ENCODE measurements at places on chromosomes 5 and 9. TPM values are rescaled to one million over a fixed set of nuclear protein-coding genes. Genes with fewer than 3 reads are reported as not detected.

GRCh38 chr5:161545344-161546094 is 1.0 kb downstream of the GABRB2 start:
- H3K36me3 ChIP-seq, result no peaks in the 10 kb centered on the region
- H3K27me3 ChIP-seq, result peaks cover 87% of the 10 kb centered on the region
- peaks cover 24% of the 10 kb centered on the region for H3K4me1 ChIP-seq
- no peak overlapping the region for H3K27ac ChIP-seq

DNA sequence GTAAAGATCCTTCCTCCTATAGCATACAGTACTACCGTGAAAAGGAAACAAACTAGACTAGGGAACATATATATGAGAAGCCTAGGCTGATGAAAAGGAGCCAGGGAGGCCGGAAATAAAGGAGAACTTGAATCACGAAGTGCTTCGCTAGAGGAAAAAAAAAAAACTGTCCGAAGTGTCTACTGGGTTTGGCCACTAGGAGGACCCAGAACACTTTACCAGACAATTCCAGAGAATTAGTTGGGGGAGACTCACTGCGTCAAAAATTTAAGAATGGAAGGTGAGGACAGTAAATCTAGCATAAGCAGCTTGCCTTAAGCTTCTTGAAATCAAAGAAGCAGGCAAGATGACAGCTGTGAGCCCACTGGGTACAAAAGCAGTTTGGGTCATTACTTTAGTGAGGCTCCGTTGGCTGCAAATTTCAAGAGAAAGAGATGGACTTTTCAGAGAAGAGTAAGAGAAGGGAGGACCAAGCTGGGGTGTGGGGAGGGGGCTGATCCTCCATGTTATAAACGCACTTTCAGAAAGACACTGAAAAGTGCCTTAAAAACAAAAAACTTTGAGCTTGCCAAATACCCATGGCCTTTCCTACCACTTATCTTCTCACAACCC is 47.4 kb downstream of the P4HA2 start:
- no peak for DNase-seq
- no peaks in the 10 kb centered on the region for H3K27me3 ChIP-seq
- no peaks in the 10 kb centered on the region for H3K36me3 ChIP-seq
- peak overlapping the region; percentile 85 for H3K27ac ChIP-seq
- H3K4me3 ChIP-seq, result no peak overlapping the region
- peaks cover 22% of the 10 kb centered on the region for H3K4me1 ChIP-seq

- DNase-seq, result no peak
- H3K4me1 ChIP-seq, result peaks cover 7% of the 10 kb centered on the region
- no peak overlapping the region for H3K4me3 ChIP-seq
- H3K36me3 ChIP-seq, result no peaks in the 10 kb centered on the region
- H3K27me3 ChIP-seq, result no peaks in the 10 kb centered on the region
Observed at GRCh38 chr5:103541114-103541513, 21.5 kb downstream of the NUDT12 start.

DNA sequence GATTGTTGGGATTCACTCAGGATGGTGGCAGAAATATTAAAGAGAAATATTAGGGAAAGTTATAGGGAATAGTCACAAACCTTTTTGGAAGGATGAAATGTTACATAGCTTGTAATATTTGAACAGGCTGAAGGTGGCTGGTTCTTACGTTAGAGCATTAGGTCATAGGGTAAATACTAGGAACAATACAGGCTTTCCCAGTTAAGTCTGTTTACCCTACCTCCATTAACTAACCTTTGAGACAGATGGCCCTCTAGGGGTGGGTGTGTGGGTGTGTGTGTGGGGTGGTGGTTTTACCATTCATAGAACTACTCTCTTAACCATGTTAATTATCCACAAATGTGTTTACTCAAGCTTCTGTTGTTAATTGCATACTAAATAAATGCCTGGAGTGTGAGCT is 94.3 kb upstream of the STK32A start:
- no peak overlapping the region for H3K27ac ChIP-seq
- peaks cover 21% of the 10 kb centered on the region for H3K36me3 ChIP-seq
- H3K27me3 ChIP-seq, result peaks cover 3% of the 10 kb centered on the region

Gene KIAA1958
- 46.7 TPM for total RNA-seq

DNA sequence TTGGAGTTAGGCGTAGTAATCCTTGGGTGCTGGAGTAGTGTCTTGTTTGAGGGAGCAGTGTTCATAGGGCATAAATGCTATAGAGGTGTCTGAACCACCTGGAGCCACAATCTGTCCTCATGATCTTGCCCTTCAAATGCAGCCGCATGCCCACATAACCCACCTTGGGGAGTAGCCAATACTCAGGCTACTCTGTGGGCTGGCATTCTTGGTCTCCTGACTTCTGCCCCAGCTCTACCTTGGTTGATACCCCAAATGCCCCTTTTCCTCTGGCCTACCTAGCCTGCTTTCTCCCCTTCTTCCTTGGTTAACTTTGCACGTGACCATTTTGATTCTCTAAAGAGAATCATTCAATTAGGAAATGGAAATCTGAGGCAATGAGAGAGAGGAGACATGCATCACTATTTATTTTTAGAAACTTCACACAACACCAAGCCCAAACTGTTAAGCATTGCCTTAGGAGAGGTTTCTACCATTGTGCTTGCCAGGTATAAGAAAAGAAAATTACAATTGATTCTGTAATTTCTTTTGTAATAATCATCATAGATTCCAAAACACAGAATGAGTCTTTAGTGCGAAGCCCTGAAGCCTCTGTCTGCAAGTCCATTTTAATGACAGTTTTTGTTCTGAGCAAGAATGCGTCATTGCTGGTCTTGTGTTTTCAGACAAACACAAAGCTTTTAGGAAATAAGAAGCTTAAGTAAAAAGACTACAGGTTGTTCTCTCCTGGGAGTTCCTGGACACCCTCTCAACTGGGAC is 135.2 kb downstream of the C9orf152 start:
- H3K4me3 ChIP-seq, result no peak overlapping the region
- H3K4me1 ChIP-seq, result peaks cover 46% of the 10 kb centered on the region
- H3K27me3 ChIP-seq, result no peaks in the 10 kb centered on the region
- peaks cover 3% of the 10 kb centered on the region for H3K36me3 ChIP-seq
- no peak overlapping the region for H3K27ac ChIP-seq

- no peak for DNase-seq
- H3K36me3 ChIP-seq, result no peaks in the 10 kb centered on the region
- no peak overlapping the region for H3K27ac ChIP-seq
- H3K27me3 ChIP-seq, result no peaks in the 10 kb centered on the region
Observed at GRCh38 chr9:25808554-25808953, 130.3 kb upstream of the TUSC1 start.
